ENCODE measurements at places on chromosomes 12 and 14. TPM values are rescaled to one million over a fixed set of nuclear protein-coding genes. Genes with fewer than 3 reads are reported as not detected.

RDH12 gene
- total RNA-seq, result 0.28 TPM

CIROP gene
- total RNA-seq, result not detected

- H3K36me3 ChIP-seq, result no peaks in the 10 kb centered on the region
- no peaks in the 10 kb centered on the region for H3K4me1 ChIP-seq
- no peak for DNase-seq
- H3K4me3 ChIP-seq, result no peak overlapping the region
- H3K27me3 ChIP-seq, result no peaks in the 10 kb centered on the region
- H3K27ac ChIP-seq, result no peak overlapping the region
These were observed 31.0 kb downstream of the TMEM116 start for GRCh38 chr12:111981987-111982386.

DNA sequence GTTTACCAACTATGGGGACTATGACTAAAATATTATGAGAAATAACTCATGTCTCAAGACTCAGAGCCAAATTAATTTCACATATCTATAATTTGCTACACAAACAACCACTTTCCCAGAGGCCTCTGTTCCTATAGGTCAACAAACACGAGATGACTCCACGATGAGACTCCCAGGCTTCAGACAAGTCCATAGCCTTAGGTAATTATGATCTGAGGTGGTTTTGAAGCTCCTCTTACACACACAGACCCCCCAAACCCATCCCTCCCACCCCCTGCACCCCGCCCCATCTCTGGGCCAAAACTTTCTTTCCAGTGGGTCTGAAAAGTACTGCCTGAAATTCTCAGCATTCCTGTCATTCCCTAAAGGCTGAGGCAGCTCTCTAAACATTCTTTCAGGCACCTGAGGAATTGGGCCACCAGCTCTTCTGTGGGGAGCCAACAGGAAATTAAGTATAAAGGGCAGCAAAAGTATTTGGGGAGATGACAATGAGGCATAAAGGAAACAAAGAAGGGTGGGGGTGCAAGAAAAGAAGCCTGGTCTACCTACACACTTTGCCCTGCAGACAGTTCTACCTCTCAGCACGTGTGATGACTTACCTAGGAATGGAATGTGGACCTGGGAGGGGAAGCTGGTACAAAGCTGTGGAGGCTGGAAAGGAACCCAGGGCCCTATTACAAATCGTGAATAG is 143.6 kb downstream of the PAWR start:
- no peak overlapping the region for H3K4me3 ChIP-seq
- peak overlapping the region; percentile 100 for H3K27ac ChIP-seq
- peak; percentile 98 for DNase-seq
- H3K4me1 ChIP-seq, result peaks cover 51% of the 10 kb centered on the region

GRCh38 chr14:94213021-94213420 is 38.9 kb downstream of the PPP4R4 start:
- H3K36me3 ChIP-seq, result no peaks in the 10 kb centered on the region
- H3K4me1 ChIP-seq, result no peaks in the 10 kb centered on the region
- H3K27me3 ChIP-seq, result no peaks in the 10 kb centered on the region
- no peak overlapping the region for H3K4me3 ChIP-seq

- H3K36me3 ChIP-seq, result peaks cover 4% of the 10 kb centered on the region
- H3K4me3 ChIP-seq, result no peak overlapping the region
- DNase-seq, result no peak
- H3K27ac ChIP-seq, result no peak overlapping the region
- no peaks in the 10 kb centered on the region for H3K4me1 ChIP-seq
These were observed 33.2 kb downstream of the ETNK1 start for GRCh38 chr12:22658214-22658613.

Measured in GM23338 (cell line).